Coronary artery (tissue), 2 donors: ENCODE measurements at places on chromosomes 4 and X.

GRCh38 chr4:101005659-101006058, 341.7 kb downstream of the PPP3CA start:
- DNase-seq = no peak

GRCh38 chr4:7647600-7648543, 213.1 kb upstream of the PSAPL1 start:
- DNase-seq = no peak

- DNase-seq = no peak
These were observed 557.0 kb upstream of the GALNTL6 start for GRCh38 chr4:171256223-171256622.

GRCh38 chr4:30768277-30768676, 48.1 kb downstream of the PCDH7 start:
- no peak for DNase-seq

DNA sequence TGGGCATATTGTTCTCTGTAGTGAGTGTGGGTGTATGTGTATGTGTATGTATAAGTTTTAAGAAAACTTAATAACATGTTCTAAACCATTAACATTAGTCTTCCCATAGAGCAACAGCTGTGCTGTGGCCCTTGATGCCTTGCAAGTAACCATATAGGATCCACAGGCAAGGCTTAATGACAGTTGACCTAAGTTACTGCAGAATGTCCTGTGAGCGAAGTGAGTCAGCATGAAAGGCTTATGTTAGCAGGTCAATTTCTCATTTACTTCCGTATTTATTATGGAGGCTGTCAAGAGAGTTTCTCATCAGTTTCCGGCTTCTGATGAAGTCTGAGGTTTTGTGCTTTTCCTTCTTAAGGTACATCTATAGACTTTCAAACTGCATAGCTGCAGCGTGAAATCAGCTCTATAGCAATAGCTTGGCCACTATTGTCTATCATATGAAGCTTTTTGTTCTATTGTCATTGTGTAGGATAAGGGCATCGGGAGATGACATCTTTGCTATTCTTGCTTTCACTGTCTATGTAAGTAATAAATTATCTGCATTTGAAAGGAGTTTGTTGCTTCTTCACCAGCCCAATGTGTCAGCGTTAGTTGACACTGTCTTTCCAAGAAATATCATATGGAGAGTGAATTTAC, 1153.4 kb upstream of the AGA start:
- no peak for DNase-seq

GRCh38 chrX:39653691-39654090, 444.1 kb downstream of the BCOR start:
- no peak for DNase-seq

DNA sequence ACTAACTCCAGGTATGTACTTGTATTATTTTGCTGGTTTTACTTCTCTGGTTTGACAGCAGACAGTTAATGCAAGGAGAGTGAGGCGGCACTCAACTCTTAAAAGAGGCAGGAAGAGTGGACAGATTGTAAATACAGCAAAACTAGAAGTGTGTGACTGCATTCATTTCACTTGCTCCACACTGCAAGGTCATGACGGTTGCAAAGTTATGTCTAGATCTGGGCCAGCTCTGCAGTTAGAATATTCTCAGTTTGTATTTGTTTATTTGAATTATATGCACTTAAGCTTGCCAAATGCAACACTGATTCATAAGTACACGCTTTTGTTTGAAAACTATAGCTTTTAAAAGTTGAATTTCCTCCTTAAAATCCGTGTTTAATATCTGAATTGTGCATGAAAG, 148.9 kb downstream of the STIM2 start:
- no peak for DNase-seq

- no peak for DNase-seq
These were observed 24.4 kb downstream of the CFAP99 start for GRCh38 chr4:2443061-2443730.

DNA sequence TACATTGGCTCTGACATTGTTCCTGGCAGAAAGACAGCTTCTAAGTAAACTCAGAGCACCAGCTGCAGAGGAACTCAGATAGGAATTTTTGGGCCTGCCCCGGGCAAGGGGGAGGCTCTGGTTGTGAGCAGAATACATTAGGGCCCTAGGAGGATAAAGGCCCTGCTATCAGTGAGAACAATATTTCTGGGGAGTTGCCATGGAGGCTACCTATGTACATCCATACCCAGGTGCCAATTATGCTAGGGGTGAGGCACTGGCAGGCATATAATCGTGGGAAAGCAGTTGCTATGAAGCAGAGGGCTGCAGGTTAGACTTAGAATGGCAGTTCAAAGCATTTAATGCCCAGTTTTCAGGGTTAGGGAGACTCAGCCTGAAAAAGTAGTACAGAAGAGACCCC, 273.5 kb upstream of the EDA2R start:
- DNase-seq = no peak

DNA sequence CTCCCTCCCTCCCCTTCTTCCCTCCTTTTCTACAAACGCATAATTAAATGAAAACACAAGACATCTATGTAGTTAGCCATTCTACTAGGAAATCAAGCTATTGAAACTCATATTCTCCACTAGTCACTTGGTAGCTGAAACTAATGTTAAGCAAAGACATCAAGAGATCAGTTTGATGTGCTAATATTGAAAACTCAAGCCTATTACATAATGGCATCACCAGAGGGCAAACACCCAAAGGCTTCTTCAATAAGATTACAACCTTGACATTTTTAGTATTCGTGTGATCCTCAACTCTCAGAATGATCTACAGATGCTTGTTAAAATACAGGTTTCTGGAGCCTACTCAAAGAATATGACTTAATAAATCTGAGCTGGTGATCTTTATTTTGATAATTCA, 6.2 kb upstream of the GUCY1A1 start:
- DNase-seq = no peak

GRCh38 chr4:1370321-1371124, 23.5 kb downstream of the UVSSA start:
- DNase-seq = no peak
